Stimulated activated CD4-positive, alpha-beta T cell treated with anti-CD3 and anti-CD28 coated beads, Interleukin-1b, Interleukin-23, amount 100 ng/mL, for 4 hours (primary cell): ENCODE measurements at places on chromosomes 16 and 17.
A peak's percentile ranks its signal among the peaks of the same experiment; 100 is the strongest.

DNA sequence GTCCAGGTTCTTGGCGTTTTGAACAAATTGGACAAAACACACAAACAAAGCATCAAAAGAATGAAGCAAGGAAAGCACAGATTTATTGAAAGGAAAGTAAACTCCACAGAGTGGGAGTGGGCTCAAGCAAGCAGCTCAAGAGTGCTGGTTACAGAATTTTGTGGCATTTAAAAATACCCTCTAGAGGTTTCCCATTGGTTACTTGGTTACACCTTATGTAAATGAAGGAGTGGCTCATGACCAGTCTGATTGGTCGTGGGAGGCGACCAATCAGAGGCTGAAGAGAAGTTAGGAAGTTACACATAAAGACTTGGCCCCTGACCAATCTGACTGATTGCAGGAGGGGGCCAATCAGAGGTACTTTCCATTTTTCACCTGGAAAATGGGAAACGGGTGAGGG lies 1373.8 kb upstream of the GOT2 start:
- no peak for DNase-seq

- no peak for DNase-seq
Measured at GRCh38 chr17:64992325-64992802, 64.2 kb downstream of the GNA13 start.

GRCh38 chr16:52022177-52022576 lies 524.8 kb downstream of the TOX3 start:
- no peak for DNase-seq

DNA sequence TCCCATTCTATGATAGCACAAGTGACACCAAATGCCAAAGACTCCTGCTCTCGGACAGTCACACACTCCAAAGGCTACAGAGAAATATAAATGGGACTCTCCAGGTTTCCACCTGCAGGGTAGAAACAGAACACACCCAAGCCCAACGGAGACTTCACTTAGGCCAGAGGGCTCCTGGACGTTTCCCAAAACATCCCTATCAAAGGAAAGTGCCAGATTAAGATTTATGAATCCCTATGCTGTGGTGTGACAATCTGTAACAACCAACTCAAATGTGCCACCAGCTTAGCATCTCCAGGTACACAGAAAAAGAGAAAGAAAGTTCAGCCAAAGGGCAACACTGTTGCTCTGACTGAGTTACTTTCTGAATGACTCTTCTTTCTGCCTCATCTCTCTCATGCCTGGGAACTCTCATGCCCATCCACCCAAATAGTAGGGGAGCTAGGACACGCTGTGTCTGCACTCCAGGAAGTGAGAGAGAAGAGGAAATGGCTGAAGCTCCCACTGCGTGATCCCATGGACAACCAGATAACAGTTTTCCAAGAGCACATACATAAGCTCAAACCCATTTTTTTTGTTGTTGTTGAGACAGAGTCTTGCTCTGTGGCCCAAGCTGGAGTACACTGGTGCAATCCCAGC lies 49.7 kb downstream of the SMG6 start:
- DNase-seq: no peak

DNA sequence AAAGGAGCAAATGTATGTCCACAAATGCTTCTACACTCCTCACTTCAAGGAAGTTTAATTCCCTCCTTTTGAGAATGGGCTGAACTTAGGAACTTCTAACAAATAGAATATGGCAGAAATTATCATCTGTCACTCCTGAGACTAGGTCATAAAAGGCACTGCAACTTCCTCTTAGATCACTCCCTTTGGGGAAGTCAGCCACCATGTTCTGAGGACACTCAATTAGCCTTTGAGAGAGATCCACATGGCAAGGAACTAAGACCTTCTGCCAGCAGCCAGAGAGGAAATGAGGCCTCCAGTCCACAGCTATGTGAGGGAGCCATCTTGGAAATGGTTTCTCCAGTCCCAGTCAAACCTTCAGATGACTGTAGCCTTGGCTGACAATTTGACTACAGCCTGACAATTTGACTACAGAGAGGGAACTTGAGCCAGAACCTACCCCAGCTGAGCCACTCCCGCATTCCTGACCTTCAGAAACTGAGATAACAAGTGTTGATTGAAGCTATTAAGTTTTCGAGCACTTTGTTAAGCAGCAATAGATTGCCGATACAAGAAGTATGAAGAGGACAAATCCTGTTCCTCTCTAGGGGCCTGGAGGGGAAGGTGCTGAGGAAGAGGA lies 113.4 kb upstream of the SEC14L1 start:
- DNase-seq: no peak

DNA sequence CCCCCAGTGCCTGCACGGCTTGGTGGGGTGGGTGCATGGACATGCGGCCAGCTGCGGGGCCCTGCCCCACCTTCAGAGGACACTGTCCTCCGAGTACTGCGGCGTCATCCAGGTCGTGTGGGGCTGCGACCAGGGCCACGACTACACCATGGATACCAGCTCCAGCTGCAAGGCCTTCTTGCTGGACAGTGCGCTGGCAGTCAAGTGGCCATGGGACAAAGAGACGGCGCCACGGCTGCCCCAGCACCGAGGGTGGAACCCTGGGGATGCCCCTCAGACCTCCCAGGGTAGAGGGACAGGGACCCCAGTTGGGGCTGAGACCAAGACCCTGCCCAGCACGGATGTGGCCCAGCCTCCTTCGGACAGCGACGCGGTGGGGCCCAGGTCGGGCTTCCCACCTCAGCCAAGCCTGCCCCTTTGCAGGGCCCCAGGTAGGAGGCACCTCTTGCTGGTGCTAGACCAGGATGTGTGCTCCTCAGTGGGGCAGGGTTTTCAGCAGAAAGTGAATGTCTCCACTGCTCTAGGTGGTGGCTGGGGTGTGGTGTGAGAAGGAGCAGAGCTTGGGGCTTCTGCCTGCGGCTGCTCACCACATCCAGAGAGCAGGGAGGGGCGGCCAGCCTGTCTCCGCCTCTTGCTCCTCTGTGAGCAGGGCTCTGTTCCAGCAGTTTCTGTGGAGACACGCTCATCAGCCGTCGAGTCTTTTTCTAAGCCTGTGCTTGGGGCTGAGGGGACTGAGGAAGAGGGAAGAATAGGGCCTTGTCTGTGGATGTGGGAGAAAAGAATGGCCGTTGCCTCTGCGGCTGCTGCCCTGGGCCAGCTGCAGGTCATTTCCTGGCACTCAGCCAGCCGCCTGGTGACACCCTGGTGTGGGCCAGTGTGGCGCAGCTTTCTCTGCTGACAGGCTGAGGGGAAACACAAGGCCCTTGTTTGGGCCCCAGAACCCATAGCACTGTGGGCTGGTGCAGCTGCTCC lies 2.2 kb downstream of the ZNF276 start:
- DNase-seq: peak; percentile 46

- DNase-seq: no peak
Measured at GRCh38 chr17:65667656-65668055, 106.2 kb upstream of the AXIN2 start.

- DNase-seq: no peak
Measured at GRCh38 chr16:27344721-27345120, 30.9 kb downstream of the IL4R start.

GRCh38 chr17:45975640-45976295 lies 23.3 kb upstream of the STH start:
- no peak for DNase-seq

- no peak for DNase-seq
Measured at GRCh38 chr17:51372345-51373004, 112.1 kb downstream of the UTP18 start.
